ENCODE measurements at places on chromosomes 4 and X.

- DNase-seq: no peak
Observed at GRCh38 chr4:162232349-162232748, 68.5 kb upstream of the FSTL5 start.

- no peak for DNase-seq
Observed at GRCh38 chr4:84971319-84971932, 4.9 kb upstream of the WDFY3 start.

DNA sequence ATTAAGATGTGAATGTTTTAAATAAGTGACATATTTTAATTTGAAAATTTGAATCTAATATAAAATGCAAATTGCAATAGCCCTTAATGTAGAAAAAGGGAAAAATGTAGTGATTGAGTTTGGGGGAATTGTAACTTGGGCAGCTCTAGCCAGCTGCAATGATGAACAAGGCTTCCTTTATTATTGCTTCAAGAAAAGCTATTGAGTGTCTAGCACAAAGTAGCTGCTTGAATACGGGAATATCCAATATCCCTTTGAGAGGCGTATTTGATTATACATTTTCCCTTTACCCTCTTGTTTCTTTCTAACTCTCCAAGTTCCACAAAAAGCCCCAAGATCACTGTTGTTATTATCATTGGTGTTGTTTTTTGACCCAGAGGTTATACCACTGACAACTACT lies 21.8 kb downstream of the IL1RAPL1 start:
- DNase-seq: no peak

DNA sequence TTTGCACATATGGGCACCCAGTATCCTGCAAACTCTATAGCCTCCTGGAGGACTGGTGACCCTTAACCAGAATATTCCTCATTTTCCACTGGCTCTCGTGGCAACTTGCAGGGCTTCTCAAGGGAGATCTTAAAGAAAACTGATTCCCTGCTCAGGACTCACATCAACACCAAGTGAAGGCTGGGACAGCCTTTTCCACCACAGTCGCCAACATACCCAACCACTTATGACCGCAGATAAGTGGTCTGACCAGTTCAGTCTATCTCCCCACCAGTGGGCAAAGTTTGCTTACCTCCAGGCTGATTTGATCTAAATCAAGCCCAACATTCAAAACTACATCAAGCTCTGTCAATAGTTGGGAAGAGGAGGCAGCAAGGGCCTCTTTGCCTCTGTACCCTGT lies 289.3 kb upstream of the GATB start:
- no peak for DNase-seq

GRCh38 chr4:138915756-138916155 lies 99.8 kb upstream of the NOCT start:
- DNase-seq: no peak

DNA sequence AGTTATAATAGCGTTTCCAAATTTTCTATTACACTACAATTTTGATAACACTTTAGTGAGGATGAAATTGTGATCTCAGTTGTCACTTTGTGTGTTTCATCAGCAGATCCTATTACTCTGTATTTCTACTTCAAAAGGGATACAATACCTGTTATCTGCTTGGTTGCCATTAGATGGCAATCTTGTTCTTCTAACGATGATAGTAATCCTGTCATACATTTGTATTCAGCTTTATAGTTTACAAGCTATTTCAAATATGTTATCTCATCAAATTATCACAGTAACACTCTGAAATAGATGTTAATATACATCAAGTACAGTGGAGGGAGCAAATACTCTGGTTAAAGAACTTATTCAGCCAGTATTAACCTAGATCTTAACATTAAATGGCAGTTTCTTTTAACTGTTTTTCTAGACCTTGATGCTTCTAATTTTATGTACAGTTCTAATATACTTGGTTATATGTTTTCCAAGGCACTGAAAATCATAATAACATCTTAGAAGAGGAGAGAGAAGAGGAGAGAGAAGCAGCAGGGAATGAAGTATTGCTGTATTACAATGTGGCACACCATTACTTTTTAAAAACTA lies 292.0 kb downstream of the CCSER1 start:
- DNase-seq: no peak

- DNase-seq: no peak
Observed at GRCh38 chrX:72125331-72126047, 6.2 kb downstream of the RTL5 start.

DNA sequence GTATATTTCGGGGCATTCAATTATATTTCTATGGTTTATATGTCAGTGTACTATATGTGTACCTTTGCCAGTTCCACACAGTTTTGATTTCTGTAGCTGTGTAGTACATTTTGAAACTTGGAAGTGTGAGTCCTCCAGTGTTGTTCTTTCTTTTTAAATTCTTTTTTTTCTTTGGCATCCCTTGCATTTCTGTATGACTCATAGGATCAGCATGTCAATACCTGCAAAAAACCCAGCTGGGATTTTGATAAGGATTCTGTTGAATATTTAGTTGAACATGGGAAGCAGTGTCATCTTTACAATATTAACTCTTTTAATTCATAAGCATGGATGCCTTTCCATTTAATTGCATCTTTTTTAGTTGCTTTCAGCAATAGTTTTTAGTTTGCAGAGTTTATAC lies 100.0 kb downstream of the SH3BGRL start:
- DNase-seq: no peak

DNA sequence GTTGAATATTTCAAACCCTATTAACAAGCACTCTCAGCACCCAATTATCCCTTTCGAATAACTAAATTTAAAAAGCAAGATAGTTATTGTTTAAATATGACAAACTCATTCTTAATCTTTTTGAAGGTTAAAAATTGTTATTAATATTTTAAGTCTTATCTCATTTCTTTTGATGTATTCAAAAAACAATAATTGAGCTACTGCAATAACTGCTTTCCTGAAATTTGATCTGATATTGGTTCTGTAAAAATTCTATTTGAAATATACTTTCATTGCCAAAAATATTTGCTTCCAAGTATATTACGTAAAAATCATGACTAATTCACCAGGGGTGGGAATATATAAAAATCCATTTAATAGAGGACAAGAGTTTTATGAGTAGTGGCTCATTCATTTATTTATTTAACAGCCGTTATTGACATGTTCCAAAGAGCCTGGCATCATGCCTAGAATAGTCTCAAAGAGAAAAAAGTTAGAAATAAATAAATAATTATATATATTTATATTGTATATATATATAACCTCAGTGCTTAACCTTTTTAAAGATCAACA lies 34.4 kb downstream of the GLRA3 start:
- no peak for DNase-seq

GRCh38 chr4:80918004-80918403 lies 112.5 kb upstream of the BMP3 start:
- DNase-seq: no peak

- no peak for DNase-seq
Observed at GRCh38 chr4:6123541-6123940, 76.8 kb downstream of the JAKMIP1 start.

- DNase-seq: no peak
Observed at GRCh38 chrX:70998411-70999027, 67.6 kb upstream of the SLC7A3 start.

GRCh38 chrX:31136144-31136611 lies 64.3 kb upstream of the FTHL17 start:
- no peak for DNase-seq

DNA sequence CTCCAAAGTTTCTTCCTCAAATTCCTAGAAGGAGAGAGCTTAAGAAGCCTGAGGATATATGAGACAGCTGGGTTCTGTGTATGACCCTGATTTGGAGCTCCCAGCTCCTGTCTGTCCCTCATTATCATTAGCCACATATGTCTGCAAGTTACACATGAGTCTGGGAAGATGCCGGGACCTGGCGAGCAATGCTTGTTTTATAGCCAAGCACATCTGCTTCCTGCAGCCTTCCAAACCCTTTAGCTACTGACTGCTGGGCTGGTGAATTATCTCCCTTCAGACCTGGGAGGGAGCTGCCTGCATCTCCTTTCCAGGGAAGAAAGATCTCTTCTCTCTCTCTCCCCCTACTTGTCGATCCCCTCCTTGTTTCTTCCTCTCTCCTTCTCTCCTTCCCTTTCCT lies 556.7 kb upstream of the BOD1L1 start:
- DNase-seq: no peak

GRCh38 chr4:157980158-157980557 lies 192.7 kb downstream of the GASK1B start:
- no peak for DNase-seq

GRCh38 chr4:111040904-111041303 lies 418.0 kb upstream of the PITX2 start:
- no peak for DNase-seq

DNA sequence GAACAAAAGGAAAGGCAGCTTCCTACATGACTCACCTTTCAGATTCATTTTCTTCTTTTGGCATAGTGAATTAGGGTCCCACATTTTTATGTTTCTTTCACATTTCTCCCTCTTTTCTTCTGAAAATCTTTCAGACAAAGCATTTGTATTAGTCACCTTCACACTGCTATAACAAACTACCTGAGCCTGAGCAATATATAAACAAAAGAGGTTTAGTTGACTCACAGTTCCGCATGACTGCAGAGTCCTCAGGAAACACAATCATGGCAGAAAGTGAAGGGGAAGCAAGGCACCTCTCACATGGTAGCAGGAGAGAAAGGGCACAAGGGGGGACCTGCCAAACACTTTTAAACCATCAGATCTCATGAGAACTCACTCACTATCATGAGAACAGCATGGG lies 36.9 kb downstream of the MAGEA9 start:
- no peak for DNase-seq

GRCh38 chrX:14363728-14364127 lies 165.6 kb upstream of the GLRA2 start:
- no peak for DNase-seq

DNA sequence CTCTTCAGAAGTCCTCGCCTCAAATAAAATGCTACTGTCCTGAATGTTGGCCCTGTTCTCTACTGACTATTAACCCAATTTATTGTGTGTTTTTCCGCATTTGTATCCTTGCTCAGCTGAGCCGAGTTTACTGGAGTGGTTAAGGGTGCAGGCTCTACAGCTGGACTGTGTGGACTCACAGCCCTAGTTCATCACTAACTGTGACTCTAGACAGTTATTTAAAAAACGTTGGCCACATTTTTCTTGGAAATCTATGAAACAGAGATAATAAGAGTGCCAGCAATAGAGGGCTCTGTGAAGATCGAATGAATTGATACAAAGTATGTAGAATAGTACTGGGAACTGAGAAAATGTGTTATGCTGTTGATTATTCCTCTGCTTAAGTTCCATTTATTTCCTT lies 2.9 kb upstream of the GUF1 start:
- no peak for DNase-seq

DNA sequence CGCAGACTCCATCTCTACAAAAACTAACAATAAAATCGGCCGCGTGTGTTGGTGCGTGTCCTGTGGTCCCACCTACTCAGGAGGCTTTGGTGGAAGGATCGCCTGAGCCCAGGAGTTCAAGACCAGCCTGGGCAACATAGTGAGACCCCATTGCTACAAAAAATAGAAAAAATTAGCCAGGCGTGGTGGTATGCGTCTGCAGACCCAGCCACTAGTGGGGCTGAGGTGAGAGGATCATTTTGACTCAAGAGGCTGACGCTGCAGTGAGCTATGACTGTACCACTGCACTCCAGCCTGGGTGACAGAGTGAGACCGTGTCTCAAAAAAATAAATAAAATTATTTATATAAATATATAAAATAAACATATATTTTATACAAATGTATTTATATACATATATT lies 22.3 kb downstream of the ASMTL start:
- no peak for DNase-seq

DNA sequence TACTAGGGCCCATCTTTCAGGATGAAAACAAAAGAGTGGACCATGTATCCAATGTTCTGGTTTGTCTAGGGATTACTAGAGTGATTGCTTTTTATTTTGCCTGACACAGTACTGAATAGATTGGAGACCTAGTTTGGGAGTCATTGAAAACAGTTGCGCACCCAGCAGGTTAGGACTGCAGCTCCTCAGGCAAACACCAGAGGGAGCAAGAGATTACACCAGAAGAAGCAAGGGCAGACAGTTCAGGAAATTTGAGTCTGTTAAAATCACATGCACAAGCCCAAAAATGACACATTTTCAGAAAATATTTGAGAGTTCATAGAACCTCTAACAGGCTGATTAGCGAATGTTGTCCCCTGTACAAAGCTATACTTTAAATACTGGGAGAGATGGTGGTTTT lies 55.6 kb downstream of the CYLC1 start:
- DNase-seq: no peak

DNA sequence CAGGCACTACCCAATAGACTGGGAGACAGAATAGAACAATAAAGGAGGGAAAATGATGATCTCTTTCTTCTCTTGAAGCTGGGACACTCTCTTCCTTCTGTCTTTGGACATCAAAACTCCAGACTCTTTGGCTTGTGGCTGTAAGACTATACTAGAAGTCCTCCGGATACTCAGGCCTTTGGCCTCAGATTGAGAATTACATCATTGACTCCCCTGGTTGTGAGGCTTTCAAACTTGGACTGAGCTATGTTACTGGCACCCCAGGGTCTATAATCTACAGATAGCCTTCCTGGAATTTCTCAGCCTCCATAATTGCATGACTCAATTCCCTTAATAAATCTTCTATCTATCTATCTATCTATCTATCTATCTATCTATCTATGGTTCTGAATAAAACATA lies 294.2 kb upstream of the CT83 start:
- no peak for DNase-seq

DNA sequence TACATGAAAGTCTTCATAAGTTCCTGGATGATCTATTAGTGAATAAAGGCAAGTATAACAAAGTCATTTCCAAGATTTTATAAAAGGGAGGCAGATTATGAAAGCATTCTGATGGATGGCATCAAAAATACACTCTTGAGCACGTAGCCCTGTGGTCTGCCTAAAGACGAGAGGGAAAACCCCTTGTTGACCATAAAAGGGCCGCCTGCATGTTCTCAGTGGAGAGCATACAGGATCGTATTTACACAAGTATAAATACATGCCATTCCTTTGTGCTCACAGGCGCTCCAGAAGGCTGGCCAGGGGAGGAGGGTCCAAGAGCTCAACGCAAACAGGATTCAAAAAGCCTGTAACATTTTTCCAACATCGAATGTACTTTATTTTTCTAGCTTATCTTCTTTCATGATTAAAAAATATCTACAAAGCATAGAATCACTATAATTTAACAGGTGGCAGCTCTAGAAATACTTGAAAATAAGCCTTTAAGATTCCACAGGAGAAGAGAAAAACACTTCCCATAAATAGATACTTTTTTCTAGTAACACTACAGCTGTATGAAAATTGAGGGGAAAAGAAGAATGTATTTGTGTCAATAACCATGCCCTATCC lies 29.6 kb downstream of the PDGFC start:
- DNase-seq: no peak

GRCh38 chr4:144590020-144590419 lies 55.9 kb upstream of the HHIP start:
- DNase-seq: no peak

DNA sequence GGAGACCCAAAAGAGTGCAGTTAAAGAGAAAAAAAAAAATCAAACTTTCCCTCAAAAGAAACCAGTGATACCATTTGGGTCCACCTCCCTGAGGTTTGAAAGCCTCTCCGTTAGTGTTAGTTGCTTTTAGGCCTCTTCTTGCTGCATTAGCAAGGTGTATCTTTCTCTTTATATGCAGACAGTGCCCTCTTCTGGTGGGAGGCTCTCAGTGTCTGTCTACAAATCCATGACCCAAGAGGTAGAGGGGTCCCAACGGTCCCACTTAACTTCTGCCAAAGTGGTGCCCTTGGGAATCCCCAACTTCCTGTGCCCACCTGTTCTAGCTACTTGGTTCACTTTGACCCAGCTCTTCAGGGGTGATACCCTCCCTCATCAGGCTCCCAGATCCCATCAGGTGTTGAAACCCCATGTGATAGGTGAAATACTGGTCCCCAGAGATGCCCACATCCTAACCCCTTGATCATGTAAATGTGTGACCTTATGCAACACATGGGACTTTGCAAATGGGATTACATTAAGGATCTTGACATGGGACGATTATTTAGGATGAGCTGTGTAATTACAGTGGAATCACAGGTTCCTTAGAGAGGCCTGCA lies 63.7 kb upstream of the CD99 start:
- no peak for DNase-seq

All from vagina (tissue), 2 donors.